Hematopoietic multipotent progenitor cell treated with erythropoietin and hydrocortisone succinate and interleukin-3 and kit ligand, for 6 days (in vitro differentiated cells): ENCODE measurements at places on chromosomes 5 and 9.

DNA sequence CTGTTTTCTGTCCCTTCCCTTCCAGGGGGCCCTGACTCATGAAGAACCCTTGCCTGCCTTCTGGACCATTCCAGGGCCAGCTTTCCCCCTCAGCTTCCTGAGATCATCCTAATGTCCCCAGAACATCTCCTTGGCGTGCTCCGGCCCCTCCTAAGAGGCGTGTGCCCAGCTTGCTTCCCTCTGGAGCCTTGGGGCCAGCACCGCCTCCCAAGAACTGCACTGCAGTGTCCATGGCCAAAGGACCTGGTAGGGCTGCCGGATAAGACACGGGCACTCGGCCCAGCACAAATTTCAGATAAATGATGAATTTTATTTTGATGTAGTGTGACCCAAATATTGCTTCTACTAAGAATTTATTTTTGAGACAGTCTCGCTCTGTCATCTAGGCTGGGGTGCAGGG, 20.7 kb upstream of the SLC12A7 start:
- no peak for DNase-seq

DNA sequence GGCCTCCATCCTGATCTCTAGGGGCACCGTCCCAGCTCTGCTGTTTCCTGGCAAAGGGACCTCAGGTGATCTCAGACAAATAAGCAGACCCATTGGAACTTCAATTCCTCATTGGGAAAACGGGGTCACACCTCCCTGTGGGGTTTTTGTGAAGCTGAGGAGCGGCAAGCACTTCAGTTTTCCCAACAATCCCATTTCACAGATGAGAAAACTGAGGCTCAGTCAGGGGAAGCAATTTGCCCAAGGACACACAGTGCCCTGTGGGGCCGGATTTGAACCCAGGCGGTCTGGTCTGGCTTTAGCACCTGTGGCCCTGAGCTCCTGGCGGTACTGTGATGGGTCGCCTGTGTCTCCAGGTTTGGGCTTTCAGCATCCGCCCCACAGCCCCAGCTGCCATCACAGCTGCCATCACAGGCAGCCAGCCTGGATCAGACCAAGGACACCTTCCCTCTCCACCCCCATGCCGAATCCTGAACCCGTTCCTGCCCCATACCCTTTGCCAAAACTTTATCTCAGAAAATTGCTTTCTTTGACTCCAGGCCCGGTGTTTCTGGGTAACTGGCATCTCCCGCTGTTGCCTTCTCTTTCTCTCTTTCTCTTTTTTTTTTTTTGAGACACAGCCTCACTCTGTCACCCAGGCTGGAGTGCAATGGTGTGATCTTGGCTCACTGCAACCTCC, 26.4 kb downstream of the NCS1 start:
- DNase-seq: no peak

DNA sequence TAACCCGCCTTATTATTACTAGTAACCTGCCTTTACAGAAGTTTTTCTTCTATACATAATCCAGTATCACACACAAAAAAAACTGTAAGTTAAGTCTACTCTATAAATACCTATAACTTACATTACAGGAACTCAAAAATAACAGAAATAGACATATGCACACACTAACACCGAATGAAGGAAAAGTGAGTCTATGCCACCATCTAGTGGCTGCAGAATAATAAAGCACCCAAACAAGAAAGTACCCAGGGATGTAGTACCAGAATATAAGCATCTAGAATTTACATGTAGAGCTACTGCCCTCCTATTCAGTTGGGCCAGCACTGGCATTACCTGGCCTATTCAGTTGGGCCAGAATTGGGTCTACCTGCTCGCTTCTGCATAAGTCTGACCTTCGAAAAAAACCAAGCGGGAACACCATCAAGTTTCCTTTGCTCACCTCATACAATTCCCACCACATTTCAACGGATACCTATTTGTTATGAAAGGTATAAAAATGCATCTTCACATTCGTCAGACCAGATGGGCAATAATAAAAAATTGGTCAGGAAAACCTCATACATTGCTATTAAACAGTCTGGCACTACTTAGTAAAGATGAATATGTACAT, 4.0 kb upstream of the NIPSNAP3A start:
- peak; percentile 87 for DNase-seq

DNA sequence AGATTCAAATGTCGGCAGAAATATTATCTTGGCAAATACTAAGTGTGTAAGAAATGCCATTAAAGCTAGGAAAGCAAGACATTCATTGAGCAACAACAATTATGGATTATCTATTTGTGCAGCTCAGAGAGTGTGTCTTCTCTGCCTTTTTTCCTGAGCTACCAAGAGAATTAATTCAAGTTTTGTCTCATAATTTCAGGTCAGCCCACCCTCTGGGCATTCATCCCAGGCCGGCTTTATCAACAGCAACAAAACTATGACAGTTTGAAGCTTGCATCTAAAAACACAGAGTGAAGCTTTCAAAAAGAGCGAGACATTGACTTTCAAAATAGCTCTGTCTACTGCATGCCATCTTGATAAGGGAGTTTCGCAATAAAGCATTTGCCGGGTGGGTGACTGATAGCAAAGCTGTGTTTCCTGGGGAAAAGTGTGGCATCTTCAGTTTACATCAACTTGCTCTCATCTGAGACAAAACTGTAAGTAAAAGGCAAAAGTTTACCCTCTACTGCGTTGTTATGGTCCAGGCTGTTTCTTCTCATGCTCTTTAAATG, 182.4 kb downstream of the IRX1 start:
- peak; percentile 89 for DNase-seq

GRCh38 chr9:132894346-132894745, 15.6 kb downstream of the SPACA9 start:
- peak; percentile 97 for DNase-seq

- no peak for DNase-seq
Measured at GRCh38 chr5:170513856-170514525, 10.2 kb downstream of the KCNIP1 start.
